GM04503 (cell line): ENCODE measurements at places on chromosomes 16 and 17.

- no peak for DNase-seq
Measured at GRCh38 chr17:82424001-82424862, 5.8 kb upstream of the OGFOD3 start.

DNA sequence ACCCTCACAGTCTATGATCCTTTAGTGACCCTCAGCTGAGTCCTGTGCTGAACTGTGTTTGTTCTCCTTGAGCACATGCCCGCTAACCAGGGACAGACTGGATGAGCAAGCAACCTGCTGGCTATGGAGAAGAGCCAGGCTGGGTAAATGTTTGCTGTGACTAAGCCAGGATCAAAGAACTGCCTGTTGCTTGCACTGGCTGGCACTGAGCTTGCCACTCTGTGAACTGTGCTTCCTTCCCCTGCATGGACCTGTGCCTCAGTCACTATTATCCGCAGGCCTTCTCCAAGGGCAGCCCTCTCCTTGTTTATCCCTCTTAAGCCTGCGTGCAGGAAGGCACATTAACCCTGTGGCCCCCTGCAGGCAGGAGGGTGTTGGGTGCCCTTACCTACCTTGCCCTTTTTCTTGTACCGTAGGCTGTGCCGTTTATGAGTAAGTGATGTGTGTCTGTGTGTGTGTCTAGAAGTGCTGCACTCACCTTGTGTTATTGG lies 7.4 kb downstream of the PNPO start:
- no peak for DNase-seq

GRCh38 chr17:16887523-16888095 lies 84.3 kb downstream of the TNFRSF13B start:
- no peak for DNase-seq

DNA sequence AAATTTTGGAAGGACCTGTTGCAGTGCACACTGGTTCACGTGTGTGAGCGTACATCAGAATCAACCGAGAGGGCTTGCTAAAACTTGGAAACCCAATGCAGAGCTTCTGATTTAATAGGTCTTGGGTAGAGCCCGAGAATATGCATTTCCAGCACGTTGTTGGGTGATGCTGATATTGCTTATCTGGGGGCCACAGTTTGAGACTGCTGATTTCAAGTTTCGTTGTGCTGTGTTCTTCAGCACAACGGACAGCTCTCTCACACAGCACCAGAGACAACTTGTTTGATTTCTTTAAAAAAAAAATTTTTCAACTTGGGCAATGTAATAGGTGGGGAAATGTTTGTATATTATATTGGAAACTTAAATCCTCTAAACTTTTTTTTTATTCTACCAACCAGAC lies 9.4 kb downstream of the OR4D2 start:
- no peak for DNase-seq

DNA sequence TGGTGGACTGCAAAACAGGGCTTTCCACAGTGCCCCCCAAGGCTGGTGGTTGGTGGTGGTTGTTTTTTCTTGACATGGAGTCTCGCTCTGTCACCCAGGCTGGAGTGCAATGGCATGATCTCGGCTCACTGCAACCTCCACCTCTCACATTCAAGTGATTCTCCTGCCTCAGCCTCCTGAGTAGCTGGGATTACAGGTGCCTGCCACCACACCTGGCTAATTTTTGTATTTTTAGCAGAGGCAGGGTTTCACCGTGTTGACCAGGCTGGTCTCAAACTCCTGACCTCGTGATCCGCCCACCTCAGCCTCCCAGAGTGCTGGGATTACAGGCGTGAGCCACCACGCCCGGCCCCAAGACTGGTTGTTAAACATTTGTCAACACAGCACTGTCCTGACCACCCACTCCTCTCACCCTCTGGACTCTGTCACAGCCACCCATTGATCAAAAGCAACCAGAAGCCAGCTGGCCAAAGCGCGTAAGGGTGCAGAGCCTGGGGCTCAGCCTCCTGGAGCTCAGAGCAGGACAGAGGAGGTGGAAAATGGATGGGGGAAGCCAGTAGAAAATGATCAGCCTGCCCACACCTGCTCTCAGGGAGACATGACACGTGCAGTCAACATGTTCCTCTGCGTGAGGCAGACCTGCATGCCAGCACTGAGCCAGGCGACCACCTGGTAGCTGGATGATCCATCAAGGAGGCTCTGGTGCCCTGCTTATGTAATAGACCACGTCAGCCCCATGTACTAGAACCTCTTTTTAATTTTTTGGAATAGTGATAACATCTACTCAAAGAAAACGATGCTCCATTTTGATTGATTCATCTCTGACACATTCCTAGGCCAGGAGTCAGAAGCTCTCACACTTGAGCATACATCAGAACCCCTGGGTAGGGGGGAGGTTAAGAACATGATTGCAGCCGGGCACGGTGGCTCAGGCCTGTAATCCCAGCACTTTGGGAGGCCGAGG lies 14.8 kb upstream of the OSGIN1 start:
- no peak for DNase-seq

DNA sequence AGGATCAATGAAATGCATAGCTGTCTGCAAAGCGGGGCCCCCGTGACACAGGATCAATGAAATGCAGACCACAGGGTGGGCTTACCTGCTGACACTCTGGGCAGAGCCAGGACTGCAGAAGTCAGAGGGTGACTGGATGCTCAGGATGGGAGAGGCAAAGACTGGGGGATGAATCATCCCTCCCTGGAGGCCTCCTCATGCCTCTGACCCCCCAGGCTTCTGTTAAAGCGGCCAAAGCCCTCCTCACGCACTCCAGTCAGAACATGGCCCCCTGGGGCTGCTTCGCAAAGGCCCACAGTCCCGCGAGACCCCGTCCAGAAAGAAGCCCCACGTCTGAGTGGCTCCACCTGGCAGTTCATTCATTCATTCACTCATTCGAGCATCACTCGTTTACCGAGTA lies 38.4 kb upstream of the FOXF1 start:
- DNase-seq = no peak

GRCh38 chr17:48499248-48499647 lies 31.6 kb downstream of the HOXB1 start:
- DNase-seq = no peak

GRCh38 chr17:69717214-69717613 lies 302.7 kb downstream of the MAP2K6 start:
- no peak for DNase-seq

DNA sequence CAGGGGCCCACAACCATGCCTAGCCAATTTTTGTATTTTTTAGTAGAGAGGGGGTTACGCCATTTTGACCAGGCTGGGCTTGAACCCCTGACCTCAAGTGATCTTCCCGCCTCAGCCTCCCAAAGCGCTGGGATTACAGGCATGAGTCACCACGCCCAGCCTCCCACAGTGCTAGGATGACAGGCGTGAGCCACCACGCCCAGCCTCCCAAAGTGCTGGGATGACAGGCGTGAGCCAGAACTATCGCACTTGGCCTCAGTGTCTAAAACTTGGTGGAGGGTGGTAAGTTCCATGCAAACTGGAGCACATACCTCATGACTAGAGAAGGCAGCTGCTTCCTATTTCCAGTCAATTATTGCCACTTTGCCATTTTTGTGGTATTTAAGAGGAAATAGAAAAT lies 7.1 kb downstream of the HSD17B2 start:
- DNase-seq = no peak

- DNase-seq = no peak
Measured at GRCh38 chr16:30720086-30720485, 21.1 kb downstream of the SRCAP start.

DNA sequence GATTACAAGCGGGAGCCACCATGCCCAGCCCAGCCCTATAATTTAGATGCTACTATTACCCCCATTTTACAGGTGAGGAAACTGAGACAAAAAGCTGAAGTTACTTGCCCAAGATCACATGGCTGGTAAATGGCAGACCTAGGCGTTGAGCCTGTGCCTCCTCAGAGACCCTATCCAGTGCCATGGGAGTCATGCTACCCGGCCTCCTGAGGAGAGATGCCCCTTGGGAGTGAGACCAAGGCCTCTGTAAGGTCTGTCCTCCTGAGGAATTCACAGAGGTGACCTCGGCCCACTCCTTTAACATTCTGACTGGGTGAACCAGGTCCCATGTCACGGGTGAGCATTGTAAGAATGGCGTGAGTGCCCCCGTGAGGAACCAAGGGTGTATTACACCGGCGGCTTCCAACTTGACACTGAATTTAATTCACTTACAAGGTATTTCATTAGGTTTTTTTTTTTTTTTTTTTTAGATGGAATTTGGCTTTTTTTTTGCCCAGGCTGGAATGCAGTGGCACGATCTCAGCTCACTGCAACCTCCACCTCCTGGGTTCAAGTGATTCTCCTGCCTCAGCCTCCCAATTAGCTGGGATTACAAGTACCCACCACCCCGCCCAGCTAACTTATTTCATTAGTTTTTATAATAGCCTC lies 95.7 kb downstream of the ABCC6 start:
- no peak for DNase-seq

- DNase-seq = no peak
Measured at GRCh38 chr17:50312308-50312707, 33.6 kb upstream of the XYLT2 start.

DNA sequence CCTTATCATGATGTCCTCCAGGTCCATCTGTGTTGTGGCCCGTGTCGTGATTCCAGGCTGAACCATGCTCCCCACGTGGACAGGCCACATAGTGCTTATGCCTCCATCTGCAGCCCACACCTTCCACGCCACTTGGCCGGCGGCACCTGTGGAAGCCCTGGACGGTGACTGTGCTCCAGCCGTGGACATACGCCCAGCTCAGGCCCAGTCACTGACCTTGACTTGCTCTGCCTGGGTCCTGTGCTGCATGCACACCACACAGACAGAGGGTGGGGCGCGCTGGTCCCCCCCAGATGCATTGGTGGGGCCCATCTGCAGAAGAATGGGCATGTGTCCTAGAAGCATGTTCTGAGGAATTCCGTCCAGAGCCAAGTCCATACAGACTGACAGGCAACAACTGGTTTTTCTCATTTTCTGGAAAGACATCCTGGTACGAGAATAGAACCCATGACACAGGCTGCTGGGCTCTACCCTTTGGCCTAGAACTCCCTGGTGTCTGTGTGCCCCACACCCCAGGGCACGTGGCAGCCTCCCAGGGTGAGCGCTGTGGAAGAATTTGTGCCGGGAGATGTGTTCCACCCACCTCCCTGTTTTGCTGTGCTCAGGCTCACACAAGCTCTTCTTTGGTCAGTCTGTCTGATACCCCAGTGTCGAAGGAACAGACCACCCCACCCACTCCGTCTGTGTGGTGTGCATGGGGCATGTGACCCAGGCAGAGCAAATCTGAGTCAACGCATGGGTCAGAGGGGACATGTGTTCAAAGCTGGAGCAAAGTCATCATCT lies 39.5 kb downstream of the GPT2 start:
- DNase-seq = no peak

DNA sequence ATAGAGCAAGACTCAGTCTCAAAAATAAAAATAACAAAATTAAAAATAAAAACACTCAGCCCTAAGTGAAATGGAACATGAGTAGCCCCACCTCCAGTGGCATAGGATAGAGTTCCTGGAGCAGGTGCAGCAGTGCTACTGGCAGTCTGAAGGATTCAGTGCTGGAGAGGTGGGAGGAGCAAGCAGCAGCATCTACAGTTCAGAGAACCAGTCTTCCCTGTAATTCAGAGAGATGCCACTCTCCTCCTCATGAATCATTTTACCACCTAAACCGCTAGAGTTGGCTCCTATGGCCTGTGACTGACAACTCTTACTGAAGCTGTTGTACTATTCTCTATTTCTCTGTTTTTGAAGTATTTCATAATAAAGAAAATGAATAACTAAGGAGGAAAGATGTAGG lies 56.0 kb upstream of the SMURF2 start:
- DNase-seq = no peak

- DNase-seq = peak; percentile 25
Measured at GRCh38 chr16:4767872-4768548, 1.0 kb upstream of the ZNF500 start.

- DNase-seq = no peak
Measured at GRCh38 chr17:30236766-30237165, 1.3 kb upstream of the SLC6A4 start.

DNA sequence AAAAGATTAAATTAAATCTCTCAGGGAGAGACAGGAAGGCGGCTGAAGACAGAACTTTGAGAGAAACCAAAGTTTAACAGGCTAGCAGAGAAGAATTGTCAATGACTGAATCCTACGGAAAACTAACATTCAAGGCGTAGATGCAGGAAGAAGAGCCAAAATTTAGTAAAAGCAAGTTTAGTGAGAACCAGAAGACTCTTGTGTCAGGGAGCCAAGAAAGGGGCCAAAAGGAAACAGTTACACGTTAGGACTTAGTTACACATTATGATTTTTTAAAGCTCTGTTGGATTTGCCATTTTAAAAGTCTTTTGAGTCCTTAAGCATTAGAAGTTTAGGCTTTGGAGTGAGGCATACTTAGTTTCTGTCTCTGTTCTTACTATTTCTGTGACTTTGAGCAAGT lies 164.6 kb downstream of the CHD9 start:
- no peak for DNase-seq

GRCh38 chr17:57372156-57372555 lies 115.8 kb downstream of the MSI2 start:
- no peak for DNase-seq
